ENCODE measurements at places on chromosomes 12 and 14. TPM values are rescaled to one million over a fixed set of nuclear protein-coding genes. Genes with fewer than 3 reads are reported as not detected.

- no peak for DNase-seq
- no peaks in the 10 kb centered on the region for H3K36me3 ChIP-seq
- no peaks in the 10 kb centered on the region for H3K27me3 ChIP-seq
- H3K4me1 ChIP-seq, result no peaks in the 10 kb centered on the region
Observed at GRCh38 chr12:96164951-96165811, 29.0 kb upstream of the ELK3 start.

DNA sequence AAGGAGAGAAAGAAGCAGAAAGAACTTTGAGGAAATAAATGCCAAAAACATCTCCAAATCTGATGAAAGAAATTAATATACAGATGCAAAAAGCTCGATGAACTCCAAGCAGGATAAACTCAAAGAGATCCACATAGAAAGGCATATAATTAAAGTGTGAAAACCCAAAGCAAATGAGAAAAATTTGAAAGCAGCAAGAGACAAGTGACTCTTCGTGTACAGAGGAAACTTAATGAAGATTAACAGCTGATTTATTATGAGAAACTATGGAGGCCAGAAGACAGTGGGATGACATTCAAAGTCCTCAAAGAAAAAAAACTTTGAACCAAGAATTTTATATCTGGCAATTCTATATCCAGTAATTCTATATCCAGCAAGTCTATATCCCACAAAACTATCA is 163.0 kb upstream of the TMCC3 start:
- H3K27me3 ChIP-seq, result no peaks in the 10 kb centered on the region
- no peak overlapping the region for H3K4me3 ChIP-seq
- DNase-seq, result peak; percentile 17

FAM177A1 gene
- total RNA-seq, result 64.6 TPM

DNA sequence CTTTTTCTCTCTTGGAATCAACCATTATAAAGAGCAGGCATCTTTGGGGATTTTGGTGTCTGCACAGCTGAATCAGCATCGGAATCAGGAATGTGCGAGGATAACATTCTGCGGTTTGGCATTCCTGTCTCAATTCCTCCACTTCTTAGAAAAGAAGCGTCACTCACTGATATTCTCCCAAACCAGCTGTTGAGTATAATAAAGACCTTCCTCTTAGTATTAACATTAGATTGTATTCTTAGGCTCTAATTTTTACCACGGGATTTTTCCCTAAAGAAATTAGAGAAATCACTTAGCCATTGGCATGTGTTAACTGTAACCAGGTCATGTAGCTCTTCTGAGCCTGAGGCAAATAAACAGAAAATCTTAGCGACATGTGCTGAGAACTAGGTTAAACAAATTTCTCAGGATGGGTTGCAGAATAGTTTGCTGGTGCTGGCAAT is 128.7 kb downstream of the TMX1 start:
- no peaks in the 10 kb centered on the region for H3K27me3 ChIP-seq
- no peaks in the 10 kb centered on the region for H3K36me3 ChIP-seq
- H3K4me3 ChIP-seq, result no peak overlapping the region
- peak overlapping the region; percentile 30 for H3K27ac ChIP-seq

GRCh38 chr14:103142721-103143302 is 19.6 kb downstream of the TNFAIP2 start:
- H3K36me3 ChIP-seq, result no peaks in the 10 kb centered on the region
- no peak for DNase-seq
- H3K4me1 ChIP-seq, result peaks cover 2% of the 10 kb centered on the region
- H3K27ac ChIP-seq, result no peak overlapping the region
- no peak overlapping the region for H3K4me3 ChIP-seq
- peaks cover 5% of the 10 kb centered on the region for H3K27me3 ChIP-seq

GRCh38 chr14:83485591-83485990 is 1951.9 kb upstream of the SEL1L start:
- H3K36me3 ChIP-seq, result no peaks in the 10 kb centered on the region
- no peak overlapping the region for H3K27ac ChIP-seq
- H3K4me1 ChIP-seq, result no peaks in the 10 kb centered on the region
- no peak for DNase-seq

- no peak overlapping the region for H3K27ac ChIP-seq
- H3K4me3 ChIP-seq, result no peak overlapping the region
- peak; percentile 23 for DNase-seq
Observed at GRCh38 chr12:3632754-3633153, 120.2 kb downstream of the CRACR2A start.

DNA sequence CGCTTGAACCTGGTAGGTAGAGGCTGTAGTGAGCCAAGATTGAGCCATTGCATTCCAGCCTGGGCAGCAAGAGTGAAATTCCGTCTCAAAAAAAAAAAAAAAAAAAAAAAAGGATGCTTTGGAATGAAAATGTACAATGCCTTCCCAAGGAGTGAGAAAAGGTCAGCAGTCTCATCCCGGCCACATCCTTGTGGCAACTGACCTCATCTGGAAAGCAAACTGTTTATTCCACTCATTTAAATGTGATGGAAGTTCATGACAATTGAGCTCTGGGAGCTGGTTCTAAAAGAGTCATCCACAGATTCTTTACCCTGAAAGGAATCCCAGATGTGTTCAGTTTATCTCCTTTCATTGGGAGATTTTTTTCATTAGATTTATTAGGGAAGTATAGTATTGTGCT is 19.4 kb upstream of the LIMA1 start:
- peaks cover 3% of the 10 kb centered on the region for H3K4me1 ChIP-seq
- no peak overlapping the region for H3K4me3 ChIP-seq
- peak; percentile 46 for DNase-seq
- no peaks in the 10 kb centered on the region for H3K36me3 ChIP-seq
- H3K27me3 ChIP-seq, result no peaks in the 10 kb centered on the region
- H3K27ac ChIP-seq, result no peak overlapping the region

LARP4 gene
- 33.9 TPM for total RNA-seq

DNA sequence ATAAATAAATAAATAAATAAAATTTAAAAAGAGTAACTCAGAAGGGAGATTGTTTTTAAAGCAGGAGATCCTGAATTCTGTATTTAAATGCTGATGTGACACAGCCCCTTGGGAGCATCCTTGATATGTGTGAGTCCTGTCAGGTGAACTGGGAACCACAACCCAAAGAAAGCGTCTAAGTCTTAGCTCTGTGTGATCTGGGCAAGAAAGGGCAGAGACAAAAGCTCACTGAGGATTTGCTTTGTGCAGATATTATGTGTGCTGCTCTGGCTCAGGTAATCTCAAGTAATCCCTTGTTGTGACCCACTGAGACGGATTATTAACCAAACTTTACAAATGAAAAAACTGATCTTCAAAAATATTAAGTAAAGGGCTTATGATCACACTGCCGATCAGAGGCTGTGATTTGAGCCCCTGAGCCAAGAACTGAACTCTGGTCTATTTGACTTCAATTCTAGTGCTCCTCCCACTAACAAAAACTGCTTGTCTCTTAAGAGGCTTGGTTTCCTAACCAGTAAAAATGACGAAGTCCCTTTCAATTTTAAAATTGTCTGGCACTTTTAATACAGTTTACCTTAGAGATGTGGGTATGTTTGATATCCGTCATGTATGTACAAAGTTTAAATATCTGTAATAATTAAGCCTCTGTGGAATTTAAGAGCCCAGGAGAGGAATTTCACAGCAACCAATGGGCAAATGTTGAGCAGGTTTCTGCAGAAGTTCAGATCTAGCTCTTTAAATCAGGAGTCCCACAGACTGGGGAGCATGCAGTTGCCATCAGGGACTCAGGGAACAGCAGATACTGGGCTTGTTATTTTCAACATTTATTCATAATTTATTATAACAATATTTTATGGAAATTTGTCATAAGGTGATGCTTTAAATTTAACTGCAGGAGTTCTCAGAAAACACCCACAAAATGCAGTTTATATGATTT is 46.1 kb downstream of the CPM start:
- no peak for DNase-seq
- H3K4me3 ChIP-seq, result no peak overlapping the region
- no peaks in the 10 kb centered on the region for H3K4me1 ChIP-seq
- H3K27me3 ChIP-seq, result no peaks in the 10 kb centered on the region
- no peaks in the 10 kb centered on the region for H3K36me3 ChIP-seq
- no peak overlapping the region for H3K27ac ChIP-seq

DNA sequence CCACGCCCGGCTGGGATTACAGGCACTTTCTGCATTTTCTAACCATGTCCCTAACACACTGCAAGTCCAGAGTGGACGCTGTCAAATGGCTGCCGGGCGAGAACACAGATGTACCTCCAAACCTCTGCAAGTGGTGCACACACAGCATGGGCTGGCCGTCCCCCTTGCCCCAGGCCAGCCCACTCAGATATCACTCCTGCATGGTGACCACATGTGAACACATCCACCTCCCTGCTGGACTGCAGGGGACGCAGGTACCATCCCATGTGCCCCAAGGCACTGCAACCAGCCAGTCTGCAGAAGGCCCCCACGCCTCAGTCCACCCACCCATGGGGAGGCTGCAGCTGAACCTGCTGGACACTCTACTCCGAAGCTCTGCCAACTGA is 14.0 kb downstream of the BRF1 start:
- H3K4me1 ChIP-seq, result no peaks in the 10 kb centered on the region
- H3K27me3 ChIP-seq, result no peaks in the 10 kb centered on the region
- H3K27ac ChIP-seq, result no peak overlapping the region

SYCP3 gene
- total RNA-seq, result 0.26 TPM

SLC10A1 gene
- not detected for total RNA-seq

DNA sequence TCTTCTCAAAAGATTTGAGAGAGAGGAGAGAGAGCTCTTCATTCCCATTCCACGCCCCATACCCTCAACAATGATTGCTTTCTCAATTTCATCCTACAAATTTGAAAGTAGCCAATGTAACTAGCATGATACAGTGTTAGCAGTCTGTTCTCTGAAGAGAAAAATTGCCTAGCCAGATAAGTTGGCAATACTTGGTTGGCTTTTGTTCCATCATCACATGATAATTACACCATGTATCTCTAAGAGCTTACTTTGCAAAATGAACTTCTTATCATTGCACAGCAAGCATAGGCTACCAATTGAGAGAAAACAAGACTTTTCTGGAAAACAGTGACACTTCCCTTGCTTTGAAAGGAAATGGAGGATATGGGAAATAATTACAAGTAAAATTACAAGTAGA is 68.9 kb downstream of the FSCB start:
- H3K4me1 ChIP-seq, result no peaks in the 10 kb centered on the region
- H3K27me3 ChIP-seq, result no peaks in the 10 kb centered on the region
- H3K36me3 ChIP-seq, result no peaks in the 10 kb centered on the region
- H3K4me3 ChIP-seq, result no peak overlapping the region
- DNase-seq, result no peak
- H3K27ac ChIP-seq, result no peak overlapping the region

DNA sequence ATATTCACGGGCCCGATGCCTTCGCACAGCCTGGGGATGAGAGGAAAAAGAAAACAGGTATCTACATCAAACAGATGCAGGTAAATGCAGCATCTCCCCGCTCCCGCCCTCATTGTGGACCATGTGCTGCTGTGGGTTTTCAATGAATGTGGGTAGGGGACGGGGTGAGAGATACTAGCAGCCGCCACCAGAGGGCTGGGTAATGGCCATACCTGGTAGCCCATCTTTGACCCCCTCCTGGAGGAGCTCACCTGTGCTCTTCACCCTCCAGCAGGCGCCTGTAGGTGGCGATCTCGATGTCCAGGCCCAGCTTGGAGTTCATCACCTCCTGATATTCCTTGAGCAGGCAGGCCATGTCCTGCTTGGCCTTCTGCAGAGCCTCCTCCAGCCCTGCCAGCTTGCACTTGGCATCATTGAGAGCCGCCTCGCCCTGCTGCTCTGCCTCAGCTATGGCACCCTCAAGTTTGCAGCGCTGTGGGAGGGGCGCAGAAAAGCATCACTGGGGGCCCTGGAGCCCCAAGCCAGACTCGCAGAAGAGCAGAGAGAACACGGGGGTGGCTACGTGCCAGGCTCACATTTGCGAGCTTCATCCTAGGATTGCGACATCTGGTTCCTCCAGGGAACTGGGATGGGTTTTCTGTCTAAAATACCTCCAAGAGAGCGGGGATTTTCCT is 10.2 kb downstream of the KRT82 start:
- H3K27ac ChIP-seq, result no peak overlapping the region
- no peak overlapping the region for H3K4me3 ChIP-seq
- H3K36me3 ChIP-seq, result no peaks in the 10 kb centered on the region
- DNase-seq, result no peak
- no peaks in the 10 kb centered on the region for H3K4me1 ChIP-seq

ATL1 gene
- total RNA-seq, result 16.2 TPM

LPAR5 gene
- total RNA-seq, result not detected

- no peaks in the 10 kb centered on the region for H3K36me3 ChIP-seq
- peaks cover 18% of the 10 kb centered on the region for H3K4me1 ChIP-seq
- DNase-seq, result no peak
- no peak overlapping the region for H3K27ac ChIP-seq
- H3K27me3 ChIP-seq, result no peaks in the 10 kb centered on the region
Observed at GRCh38 chr12:15717940-15718567, 71.1 kb downstream of the EPS8 start.

DNA sequence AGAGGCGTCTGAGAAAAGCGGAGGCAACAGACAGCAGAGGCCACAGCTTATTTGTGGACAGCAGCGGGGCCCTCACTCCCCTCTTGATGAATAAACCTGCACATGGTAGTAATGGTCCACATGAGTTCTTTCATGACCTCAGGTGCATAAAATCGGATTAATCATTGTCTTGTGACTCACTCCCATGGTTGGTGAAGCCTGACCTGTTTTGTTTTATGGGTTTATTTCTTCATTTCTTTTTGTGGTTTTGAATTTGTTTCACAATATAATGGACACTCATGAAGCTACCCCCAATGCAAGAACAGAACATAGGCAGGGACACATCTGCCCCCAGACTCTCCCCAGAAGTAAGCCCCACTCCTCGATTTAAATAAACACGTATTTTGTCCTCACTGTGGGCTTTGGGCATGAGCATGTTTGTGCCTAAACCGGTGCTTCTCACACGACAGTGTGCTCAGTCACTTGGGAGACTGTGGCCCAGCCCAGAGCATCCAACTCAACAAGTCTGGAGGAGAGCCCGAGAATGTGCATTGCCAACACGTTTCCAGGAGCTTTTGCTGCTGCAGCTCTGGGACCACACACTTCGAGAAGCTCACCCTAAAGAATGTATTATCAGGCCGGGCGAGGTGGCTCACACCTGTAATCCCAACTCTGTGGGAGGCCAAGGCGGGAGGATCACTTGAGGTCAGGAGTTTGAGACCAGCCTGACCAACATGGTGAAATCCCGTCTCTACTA is 116.1 kb downstream of the SCARB1 start:
- H3K27ac ChIP-seq, result no peak overlapping the region
- no peaks in the 10 kb centered on the region for H3K36me3 ChIP-seq
- no peak overlapping the region for H3K4me3 ChIP-seq
- peak; percentile 85 for DNase-seq
- no peaks in the 10 kb centered on the region for H3K27me3 ChIP-seq

DNA sequence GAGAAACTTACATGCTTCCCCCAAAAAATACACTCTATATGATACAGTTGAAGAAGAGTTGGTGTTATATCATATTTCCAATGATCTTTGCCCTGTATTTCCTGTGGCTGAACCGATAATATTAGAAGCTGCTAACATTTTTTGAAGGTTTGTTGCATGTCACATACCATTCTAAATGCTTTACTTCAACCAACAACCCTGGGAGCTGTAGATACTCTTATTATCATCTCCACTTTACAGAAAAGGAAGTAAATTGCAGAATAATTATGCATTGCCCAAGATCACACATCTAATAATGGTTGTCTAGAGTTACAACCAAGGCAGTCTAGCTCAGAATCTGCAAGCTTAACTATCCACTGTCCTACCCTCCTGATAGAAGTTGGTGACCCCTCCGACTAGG is 182.8 kb downstream of the NUAK1 start:
- no peaks in the 10 kb centered on the region for H3K4me1 ChIP-seq
- no peaks in the 10 kb centered on the region for H3K36me3 ChIP-seq
- H3K27me3 ChIP-seq, result no peaks in the 10 kb centered on the region
- H3K4me3 ChIP-seq, result no peak overlapping the region
- no peak for DNase-seq

CLEC2A gene
- total RNA-seq, result not detected

ARMH4 gene
- total RNA-seq, result 6.3 TPM

TCL1B gene
- not detected for total RNA-seq
